ENCODE measurements at places on chromosomes 7 and 10. TPM values are rescaled to one million over a fixed set of nuclear protein-coding genes. Genes with fewer than 3 reads are reported as not detected.

LMTK2 gene
- total RNA-seq = 8.3 TPM

GIMAP8 gene
- total RNA-seq = under 0.01 TPM

RBM20 gene
- under 0.01 TPM for total RNA-seq

SNCG gene
- total RNA-seq = 7.5 TPM

CRYGN gene
- 0.25 TPM for total RNA-seq

EXOC4 gene
- total RNA-seq = 97.5 TPM

PNLIPRP1 gene
- total RNA-seq = not detected

ASAH2 gene
- 0.77 TPM for total RNA-seq

POLR2J2 gene
- total RNA-seq = 3.2 TPM
